Activated gamma-delta T cell (primary cell): ENCODE measurements at places on chromosomes 2 and 18.

DNA sequence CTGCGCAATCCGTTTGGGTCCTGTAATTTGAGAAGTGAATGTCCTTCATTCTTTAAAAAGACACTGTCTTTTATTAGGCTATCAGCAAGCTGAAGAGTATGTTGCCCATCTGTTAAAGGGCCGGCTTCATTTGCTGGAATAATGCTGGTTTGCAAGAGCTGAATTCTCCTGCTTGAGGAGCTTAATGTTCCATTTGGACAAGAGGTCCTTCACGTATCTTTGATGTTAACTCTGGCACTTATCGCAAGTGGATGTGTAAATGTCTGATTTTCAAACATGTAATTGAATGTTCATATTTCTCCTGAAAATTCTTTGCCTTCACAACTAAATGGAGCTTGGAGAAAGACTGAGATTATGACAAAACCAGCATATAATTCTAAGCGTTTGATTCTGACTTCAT lies 280.8 kb upstream of the NRP2 start:
- no peak for DNase-seq

GRCh38 chr18:10042492-10042891 lies 128.7 kb downstream of the VAPA start:
- no peak for DNase-seq

- no peak for DNase-seq
Measured at GRCh38 chr2:129331638-129332037, 647.8 kb upstream of the RAB6C start.

- DNase-seq: no peak
Measured at GRCh38 chr2:30683236-30683956, 123.8 kb downstream of the CAPN13 start.

GRCh38 chr2:118310681-118311429 lies 222.6 kb downstream of the INSIG2 start:
- no peak for DNase-seq

- DNase-seq: no peak
Measured at GRCh38 chr2:203918264-203918663, 18.3 kb upstream of the ICOS start.

GRCh38 chr2:62458671-62459081 lies 47.3 kb downstream of the TMEM17 start:
- DNase-seq: no peak

DNA sequence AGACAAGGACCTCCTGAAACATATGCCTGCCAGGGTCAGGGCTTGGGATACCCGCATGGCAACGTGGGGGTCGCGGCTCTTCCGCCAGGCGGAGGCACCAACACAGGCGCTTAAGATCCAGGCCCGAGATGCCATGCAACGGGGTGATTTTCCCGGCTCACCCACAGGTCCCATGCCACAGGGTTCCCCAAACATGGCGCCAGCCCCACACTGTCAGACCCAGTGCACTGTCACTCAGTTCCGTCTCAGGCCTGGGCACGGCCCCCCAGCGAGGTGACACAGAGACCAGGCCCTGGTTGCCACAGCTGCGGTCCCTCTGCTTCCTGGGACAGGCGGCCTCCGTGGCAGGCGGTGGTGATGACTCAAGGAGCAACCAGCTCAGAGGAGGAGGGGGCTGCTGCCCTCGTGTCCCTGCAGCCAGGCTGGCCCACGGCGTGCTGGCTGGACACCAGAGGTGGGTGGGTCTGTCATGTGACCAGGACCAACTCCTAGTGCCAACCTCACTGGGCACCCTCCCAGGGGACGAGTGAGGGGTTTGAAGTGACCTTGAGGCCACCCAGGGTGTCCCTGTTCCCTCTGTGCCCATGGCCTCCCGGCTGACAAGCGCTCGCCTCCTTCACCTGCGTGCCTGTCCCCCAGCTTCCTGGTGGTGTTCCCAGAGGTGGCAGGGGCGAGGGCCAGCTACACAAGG lies 4.9 kb downstream of the PDCD1 start:
- DNase-seq: no peak

- DNase-seq: no peak
Measured at GRCh38 chr2:238135601-238136150, 2.8 kb upstream of the KLHL30 start.

GRCh38 chr2:108118996-108119395 lies 120.8 kb upstream of the SULT1C3 start:
- DNase-seq: no peak

- no peak for DNase-seq
Measured at GRCh38 chr2:168241208-168241607, 6.2 kb downstream of the STK39 start.

DNA sequence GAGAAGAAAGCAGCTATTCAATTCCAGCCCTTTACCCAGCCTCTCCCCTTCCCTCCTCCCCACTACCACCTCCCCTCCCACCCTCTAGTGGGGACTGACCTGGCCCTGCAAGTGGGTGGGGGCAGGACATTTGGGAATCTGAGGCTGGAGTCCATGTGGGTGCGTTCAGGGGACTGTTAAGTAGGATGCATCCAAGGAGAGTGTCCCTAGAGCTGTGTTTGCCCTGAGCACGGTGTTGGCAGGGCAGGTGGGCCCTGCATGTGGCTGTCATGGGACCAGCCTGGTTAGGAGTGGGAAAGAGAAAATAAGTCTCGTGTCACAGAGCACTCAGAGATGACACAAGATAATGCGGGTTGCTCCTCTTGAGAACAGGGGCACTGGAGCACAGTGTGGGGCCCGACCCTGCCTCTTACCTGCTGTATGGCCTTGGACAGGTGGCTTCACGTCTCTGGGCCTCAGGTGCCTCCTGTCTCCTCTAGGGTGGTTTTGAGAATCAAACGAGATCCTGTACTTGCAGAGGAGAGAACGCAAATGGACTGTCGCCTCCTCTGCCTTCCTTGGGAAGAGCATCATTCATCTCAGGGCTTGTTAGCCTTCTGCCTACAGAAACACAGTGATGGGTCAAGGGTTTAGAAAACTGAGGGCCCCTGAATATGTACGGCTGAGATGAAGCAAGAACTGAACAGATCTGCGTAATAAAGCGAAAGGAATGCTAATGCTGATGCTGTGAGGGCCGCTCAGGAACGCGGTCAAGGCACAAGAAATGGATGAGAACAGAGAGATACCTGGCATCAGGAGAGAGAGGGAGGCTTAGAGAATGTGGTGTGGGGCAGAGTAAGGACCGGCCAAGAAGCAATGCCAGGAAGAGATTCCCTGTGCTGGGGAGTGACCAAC lies 187.7 kb upstream of the HAAO start:
- DNase-seq: no peak

DNA sequence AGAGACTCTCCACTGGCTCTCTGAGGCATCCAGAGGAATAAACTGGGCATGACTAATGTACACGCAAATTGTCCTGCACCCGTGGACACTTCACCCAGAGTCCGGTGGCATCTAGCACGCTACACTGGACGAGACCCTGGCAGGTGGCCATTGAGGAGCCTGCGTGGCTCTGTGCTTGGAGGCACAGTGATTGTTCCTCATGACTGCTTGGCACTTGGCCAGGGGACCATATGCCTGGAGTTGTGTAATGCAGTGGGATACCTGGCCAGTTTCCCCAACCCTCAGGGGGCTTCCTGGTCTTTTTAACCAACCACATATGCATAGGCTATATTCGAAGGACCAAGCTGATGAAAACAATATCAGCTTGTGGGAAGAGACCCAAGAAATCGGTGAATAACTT lies 66.6 kb downstream of the MTCL1 start:
- no peak for DNase-seq

DNA sequence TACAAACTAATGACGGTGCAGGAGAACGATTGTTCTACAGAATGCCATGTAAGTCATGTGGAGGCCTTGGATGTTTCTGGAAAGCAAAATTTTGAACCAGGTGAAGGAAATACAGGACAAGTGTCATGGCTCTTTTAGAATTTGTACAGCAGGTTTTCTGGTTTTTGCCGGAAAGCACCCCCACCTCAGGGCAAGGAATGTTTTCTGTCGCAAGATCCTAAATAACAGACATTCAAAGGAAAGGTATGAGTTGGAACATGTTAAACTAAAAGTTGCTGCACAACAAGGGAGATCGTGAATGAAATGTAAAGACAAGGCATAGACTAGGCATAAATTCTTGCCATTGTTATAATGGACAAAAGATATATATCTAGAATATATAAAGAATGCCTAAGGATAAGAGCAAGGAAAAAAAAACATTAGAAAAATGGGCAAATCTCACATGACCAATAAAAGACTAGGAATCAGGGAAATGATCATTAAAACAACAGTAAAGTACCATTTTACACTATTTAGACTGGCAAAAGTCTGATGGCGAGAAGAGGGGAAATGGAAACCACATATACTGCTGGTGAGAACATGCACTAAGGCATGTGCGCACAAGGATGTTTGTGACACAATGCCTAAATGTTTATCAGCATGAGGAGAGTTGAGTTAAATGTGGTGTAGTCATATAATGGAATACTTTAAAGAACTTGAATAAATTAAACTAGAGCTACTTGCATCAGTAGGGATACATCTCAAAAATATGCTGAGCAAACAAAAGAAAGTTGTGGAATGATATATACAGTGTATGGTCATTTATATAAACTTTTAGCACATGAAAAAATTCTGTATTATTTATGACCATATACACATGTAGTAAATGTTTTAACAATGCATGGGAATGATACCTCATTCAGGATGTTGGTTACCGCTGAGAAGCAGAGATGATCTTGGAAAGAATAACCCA lies 127.0 kb downstream of the EML6 start:
- no peak for DNase-seq

- DNase-seq: no peak
Measured at GRCh38 chr2:28449488-28450395, 46.1 kb upstream of the PLB1 start.

DNA sequence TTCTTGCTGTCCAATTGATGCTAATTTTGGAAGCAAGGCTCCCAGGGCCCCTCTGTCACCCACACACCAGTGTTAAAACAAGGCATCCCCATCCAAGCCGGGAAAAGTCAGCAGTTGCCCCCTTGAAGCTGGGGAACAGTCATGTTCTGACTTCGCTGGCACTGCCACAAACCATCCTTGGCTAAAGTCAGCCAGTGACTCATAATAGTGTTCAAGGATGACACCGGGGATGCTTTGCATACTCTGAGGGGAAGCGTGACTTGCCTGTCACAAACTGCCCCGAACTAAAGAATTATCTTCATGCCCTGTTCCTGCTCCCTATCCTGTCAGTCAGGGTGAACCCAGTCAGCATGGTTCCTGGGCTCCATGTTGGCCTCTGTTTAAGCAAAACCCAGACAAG lies 37.0 kb downstream of the TGFA start:
- no peak for DNase-seq

GRCh38 chr2:191302459-191303139 lies 57.4 kb downstream of the MYO1B start:
- no peak for DNase-seq

DNA sequence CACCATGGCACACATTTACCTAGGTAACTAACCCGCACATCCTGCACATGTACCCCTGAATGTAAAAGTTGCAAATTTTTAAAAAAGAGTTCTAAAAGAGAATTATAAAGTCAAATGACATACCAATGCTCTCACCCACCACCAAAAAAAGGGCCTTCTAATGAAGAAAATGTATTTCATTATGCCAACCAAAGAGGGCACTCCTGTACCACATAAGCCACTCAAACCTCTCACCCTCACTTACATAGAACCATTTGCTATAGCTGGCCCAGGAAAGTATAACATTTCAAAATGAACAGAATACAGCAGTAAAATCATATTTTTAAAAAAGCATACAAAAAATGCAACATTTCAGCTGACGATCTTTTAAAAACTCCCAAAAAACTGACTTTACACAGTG lies 241.5 kb upstream of the PKDCC start:
- DNase-seq: no peak

DNA sequence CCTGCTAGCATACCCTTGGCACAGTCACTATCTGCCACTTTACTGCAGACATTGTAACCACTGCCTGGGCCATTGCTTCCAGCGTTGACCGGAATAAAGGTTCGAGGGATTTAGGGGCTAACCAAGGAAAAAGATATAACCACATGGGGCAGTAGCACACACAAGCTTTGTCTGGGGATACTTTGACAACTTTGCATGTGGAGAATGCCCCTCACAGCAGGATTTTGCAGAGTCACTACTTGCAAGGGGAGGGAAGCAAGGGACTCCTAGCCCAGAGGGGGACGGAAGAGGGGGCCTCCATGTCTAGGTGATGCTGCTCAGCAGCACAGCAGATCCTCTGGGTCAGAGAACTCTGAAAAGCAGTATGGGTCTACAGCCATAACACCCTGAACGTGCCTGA lies 138.7 kb downstream of the SPP2 start:
- DNase-seq: no peak

DNA sequence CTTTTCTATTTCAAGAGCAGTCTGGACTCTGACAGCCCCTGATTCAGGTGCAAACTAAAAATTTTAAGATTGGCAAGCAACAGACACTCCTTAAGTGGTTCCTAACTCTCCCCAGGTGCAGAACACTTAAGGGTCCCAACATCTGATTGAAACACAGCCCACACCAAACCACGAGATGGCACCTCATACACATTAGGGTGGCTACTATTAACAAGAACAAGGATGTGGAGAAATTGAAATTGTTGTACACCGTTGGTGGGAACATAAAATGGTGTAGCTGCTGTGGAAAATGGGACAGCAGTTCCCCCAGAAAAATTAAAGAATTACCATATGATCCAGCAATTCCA lies 82.3 kb downstream of the POLR1A start:
- DNase-seq: no peak

GRCh38 chr18:60162388-60162787 lies 210.2 kb downstream of the MC4R start:
- no peak for DNase-seq

GRCh38 chr2:111688482-111688881 lies 195.5 kb downstream of the ANAPC1 start:
- DNase-seq: no peak

DNA sequence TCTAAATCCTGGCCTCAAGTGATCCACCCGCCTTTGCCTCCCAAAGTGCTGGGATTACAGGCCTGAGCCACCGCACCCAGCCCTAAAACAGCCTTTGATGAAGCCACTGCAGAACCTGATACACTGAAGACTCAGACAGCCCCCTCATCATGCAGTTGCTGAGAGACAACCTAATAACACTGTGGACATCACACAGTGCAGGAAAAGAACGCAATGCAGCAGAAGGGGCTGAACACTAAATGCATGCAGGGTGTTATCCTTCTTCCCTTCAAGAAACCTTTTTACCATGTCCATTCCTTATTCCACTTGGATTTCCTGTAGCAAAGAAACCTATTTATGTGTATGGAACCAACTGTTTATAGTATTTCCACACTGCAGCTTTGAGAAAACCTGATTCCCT lies 35.7 kb downstream of the MGAT4A start:
- DNase-seq: no peak

- DNase-seq: no peak
Measured at GRCh38 chr2:99615247-99615771, 125.5 kb upstream of the REV1 start.

GRCh38 chr2:38505779-38506178 lies 96.9 kb downstream of the HNRNPLL start:
- DNase-seq: no peak

- DNase-seq: no peak
Measured at GRCh38 chr18:22988208-22988607, 55.1 kb downstream of the RBBP8 start.

- no peak for DNase-seq
Measured at GRCh38 chr2:198117406-198118041, 313.1 kb downstream of the PLCL1 start.
